ENCODE measurements at places on chromosomes 12 and 14.

- DNase-seq, result no peak
Measured at GRCh38 chr12:51186465-51187085, 13.6 kb upstream of the TFCP2 start.

DNA sequence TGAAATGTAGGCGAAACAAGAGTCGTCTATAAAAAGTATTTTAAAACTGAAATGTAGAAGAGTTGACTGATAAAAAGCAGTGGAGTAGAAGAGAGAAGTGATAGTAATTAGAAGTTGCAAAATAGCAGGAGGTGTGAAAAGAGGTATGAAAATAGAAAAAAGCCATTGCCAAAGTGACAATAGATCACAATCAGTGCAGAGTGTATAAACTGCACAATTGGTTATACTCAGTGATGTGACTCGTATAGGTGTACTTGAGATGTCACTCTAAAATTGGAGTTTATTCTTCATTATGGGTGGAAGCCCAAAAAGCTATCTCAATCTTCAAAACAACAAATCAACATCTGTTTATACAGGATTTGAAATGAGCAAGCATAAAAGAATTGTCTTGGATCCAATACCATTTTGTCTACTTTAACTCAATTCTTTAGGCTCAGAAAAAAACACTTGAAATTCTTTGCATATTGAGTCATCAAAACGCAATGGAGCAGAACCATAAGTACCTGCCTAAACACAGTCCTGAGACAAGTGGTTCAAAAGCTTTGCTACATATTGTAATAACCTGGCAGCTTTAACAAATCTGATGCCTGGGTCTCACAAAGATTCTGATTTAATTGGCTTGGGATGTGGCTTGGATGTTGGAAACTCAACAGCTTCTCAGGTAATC, 8.8 kb downstream of the IKBIP start:
- no peak for DNase-seq

- no peak for DNase-seq
Measured at GRCh38 chr12:53593707-53594106, 32.5 kb downstream of the ATF7 start.

DNA sequence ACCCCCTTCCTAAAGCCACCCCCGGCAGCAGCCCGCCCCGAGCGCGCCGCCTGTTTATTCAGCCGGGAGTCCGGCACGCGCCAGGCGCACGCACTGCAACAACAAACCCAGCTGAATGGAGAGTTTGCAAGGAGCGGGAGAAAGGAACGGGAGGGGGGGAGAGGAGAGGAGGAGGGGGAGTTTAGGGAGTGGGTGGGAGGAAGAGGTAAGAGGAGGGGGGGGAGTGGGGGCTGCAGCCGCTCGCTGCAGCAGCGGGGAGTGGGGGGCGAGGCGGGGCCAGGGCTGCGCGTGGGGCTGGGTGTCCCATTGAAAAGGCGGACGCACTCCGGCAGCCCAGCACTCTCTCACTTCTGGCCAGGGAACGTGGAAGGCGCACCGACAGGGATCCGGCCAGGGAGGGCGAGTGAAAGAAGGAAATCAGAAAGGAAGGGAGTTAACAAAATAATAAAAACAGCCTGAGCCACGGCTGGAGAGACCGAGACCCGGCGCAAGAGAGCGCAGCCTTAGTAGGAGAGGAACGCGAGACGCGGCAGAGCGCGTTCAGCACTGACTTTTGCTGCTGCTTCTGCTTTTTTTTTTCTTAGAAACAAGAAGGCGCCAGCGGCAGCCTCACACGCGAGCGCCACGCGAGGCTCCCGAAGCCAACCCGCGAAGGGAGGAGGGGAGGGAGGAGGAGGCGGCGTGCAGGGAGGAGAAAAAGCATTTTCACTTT, at the start of gene ASCL1:
Gene ASCL1 (plus strand): TSS at position 336 of the 712 bp plus-strand sequence. CDS start 571 bp downstream, outside the sequence.
- DNase-seq, result no peak

- DNase-seq, result no peak
Measured at GRCh38 chr12:115303723-115304309, 619.8 kb upstream of the TBX3 start.

DNA sequence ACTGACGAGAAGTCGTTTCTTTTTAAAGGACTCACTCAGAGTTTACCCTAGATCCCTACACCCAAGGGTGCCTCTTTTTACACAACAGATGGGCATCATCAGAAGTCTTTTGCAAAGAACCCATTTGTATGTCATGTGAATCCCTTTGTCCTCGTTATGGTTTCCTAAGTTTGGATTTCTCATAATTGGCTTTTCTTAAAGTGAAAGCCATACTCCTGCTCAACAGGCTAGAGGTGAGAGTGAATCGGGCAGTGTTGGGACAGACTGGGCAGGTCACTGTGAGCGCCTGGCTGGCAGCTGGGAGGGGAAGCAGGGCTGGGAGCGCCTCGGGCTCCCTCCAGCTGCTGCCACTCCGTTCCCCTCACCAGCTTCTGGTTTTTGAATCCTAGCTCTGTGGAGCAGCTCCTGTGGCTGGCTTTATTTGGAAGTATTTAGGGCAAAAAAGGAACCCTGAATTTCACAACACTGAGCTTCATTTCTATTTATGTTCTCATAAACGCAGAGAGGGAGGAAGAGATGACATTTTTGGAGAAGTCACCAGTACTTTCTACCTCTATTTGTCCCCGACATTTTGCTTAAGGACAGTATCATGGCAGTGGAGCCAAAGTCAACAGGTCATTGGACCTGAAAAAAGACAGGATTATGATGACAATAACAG, 63.8 kb upstream of the ACTN1 start:
- DNase-seq, result no peak
